ENCODE measurements at places on chromosomes 13 and 19.

- DNase-seq, result no peak
These were observed 61.0 kb upstream of the SHISA2 start for GRCh38 chr13:26112843-26113242.

GRCh38 chr13:43020794-43021193, 2.6 kb upstream of the DNAJC15 start:
- no peak for DNase-seq

DNA sequence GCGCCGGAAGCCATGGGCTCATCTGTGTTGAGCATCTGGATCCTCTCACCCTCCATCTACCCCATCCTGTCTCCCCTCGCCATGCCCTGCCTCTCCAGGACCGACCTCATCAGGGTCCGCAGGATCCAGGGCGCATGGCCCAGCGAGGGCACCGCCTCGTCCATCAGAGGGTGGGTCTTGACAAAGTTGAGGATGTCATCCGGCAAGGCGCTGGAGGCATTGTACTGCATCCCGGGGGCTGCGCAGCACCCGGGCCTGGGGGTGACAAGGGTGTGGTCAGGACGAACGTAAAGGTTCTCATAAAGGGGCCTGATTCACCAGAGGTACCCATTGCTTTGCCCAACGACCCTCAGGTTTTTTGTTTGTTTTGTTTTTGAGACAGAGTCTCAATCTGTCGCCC, 9.5 kb downstream of the SEMA6B start:
- DNase-seq, result no peak

DNA sequence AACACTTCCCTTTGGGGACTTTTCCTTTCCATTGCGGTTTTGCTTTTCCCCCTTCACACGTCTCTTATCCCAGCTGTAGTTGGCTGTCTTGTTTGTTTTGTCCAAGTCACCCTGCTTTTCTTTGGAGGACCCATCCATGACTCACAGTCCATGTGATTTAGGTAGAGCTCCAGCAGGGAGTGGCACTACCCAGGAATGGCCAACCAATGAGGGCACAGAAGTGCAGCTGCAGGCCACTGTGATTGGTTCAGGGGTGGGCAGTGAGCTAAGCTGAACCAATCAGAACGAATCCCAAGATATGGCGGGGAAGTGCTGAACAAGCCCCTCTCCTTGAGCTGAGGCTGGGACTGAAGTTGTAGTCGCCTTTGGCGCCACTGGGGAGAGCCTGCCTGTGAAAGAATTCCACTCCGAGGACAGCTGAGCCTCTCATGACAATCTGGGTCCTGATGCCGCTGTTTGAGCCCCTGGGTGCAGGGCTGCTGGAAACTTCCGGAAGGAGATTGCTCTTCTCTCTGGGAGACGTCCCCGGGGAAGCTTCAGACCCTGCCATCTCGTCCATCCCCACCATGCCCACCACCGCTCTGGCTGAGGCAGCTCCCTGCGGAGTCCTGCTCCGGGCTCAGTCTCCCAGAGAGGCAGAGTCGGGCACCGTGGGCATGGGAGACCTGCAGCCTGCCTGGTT, 62.9 kb upstream of the URI1 start:
- DNase-seq, result no peak

GRCh38 chr19:58196901-58197616, 14.2 kb downstream of the ZNF274 start:
- DNase-seq, result no peak
